CD8-positive, alpha-beta memory T cell (primary cell): ENCODE measurements at places on chromosomes 7 and 10. TPM values are rescaled to one million over a fixed set of nuclear protein-coding genes. Genes with fewer than 3 reads are reported as not detected.
A peak's percentile ranks its signal among the peaks of the same experiment; 100 is the strongest.

The MOGAT3 gene
- not detected for total RNA-seq

The KLF14 gene
- total RNA-seq, result not detected

The ABCB4 gene
- 0.44 TPM for total RNA-seq

The ZNF727 gene
- 0.18 TPM for total RNA-seq

The HOXA9 gene
- not detected for total RNA-seq

The ABCC2 gene
- 1.5 TPM for total RNA-seq

The ACSL5 gene
- 53.3 TPM for total RNA-seq

GRCh38 chr10:102633287-102633686 lies 11.0 kb upstream of the TRIM8 start:
- peak; percentile 49 for DNase-seq

GRCh38 chr10:84540022-84540616 lies 211.7 kb downstream of the CCSER2 start:
- DNase-seq, result no peak

DNA sequence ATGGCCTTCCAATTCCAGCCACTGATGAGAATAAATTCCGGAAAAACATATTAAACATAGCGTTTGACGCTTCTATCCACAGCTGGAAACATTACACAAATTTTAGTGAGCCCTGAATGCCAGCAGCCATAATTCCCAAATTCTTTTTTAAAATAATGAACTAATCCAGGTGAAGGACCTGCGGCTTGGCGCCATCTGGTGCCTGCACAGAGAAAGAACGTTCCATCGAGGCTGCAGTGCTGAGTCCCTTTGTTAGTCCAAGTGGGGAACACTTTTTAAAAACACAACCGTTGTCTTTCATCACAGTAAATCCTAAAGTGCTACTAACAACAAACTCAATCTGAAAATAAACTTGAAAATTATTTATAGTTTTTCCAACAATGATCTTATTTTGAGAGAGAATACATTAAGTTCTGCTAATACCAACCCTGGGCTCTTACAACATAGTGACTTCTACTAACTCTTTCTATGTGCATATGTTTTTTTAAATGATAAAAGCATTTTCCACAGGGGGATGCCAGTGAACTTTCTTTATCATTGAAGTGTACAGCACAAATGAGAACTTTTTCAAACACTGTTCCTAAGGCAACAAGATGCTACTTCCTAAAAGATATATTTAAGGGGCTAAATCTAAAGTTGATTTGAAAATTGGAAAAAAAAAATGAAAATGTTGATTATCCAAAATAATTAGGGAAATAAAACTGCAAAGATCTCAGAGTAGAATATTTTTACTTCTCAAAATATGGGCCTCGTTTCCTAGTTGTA lies 166.9 kb upstream of the RNF32 start:
- DNase-seq, result no peak

DNA sequence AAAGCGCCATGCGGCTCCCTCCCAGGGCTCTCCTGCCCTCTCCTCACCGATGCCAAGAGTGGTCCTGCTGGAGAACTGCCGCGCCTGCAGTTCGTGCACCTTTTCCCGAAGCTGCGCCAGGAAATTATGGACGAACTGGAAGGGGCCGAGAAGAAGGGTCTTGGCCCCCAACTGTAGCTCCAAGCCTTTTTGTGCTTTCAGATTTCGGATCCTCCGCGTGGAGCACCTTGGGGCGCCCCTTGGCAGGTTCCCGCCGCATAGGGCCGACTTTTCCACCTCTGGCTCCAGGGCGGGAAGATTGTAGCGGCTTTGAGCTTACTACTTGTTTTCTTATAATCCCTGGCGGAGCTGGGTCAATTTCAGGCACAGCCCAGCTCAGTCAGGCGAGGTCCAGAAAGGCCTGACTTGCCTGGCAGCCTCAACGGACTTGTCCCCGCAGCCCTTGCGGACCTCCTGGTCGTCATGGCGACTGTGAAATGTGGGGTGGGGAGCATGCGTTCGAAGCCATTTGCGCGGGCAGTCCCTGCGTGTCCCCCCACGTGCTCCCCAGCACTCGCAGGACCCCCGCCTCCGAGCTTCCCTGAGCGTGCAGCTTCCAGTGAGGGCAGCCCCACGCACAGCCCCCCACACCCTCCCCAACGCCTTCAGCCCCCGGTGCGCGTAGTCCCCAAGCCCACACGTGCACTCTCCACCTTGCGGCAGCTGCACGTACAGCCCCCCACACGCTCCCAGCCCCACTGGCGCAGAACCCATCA lies 129.9 kb downstream of the KBTBD2 start:
- no peak for DNase-seq

GRCh38 chr10:15369256-15370211 lies 1.6 kb downstream of the FAM171A1 start:
- DNase-seq, result peak; percentile 1

DNA sequence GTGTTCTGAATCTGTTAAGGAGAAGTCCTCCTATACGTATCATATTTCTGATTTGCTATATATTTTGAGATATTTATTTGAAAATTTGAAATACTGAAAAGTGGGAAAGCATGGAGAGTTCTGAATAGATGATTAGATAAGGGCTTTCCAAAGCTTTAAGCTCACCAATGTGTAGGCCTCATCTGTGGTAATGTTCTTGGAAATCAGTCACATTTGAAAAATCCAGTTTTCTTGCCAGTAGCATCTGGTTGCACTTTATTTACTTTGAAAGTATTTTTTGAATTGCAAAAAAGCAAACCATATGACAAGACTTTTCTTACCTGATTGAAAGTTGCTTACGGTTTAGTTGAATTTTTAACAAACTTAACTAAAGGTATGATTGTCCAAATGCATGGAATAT lies 21.7 kb downstream of the ADD3 start:
- no peak for DNase-seq
